Smooth muscle cell of bladder (primary cell): ENCODE measurements at places on chromosomes 2 and 18. TPM values are rescaled to one million over a fixed set of nuclear protein-coding genes. Genes with fewer than 3 reads are reported as not detected.

Gene SCN2A
- total RNA-seq, result 0.43 and 3.0 TPM in 2 replicates

Gene TEX44
- not detected in 2 replicates for total RNA-seq

Gene ANXA4
- total RNA-seq, result 50.9 and 87.0 TPM in 2 replicates

Gene HDAC4
- 15.5 and 21.7 TPM in 2 replicates for total RNA-seq

Gene STPG4
- 0.28 and 0.37 TPM in 2 replicates for total RNA-seq

Gene CRYGD
- total RNA-seq, result not detected in 2 replicates

Gene FSIP2
- under 0.01 TPM in 2 replicates for total RNA-seq

Gene AKAIN1
- not detected in 2 replicates for total RNA-seq

Gene OXER1
- under 0.01 TPM in 1 of 2 replicates, not detected in the other for total RNA-seq

Gene KCTD1
- 6.5 and 6.7 TPM in 2 replicates for total RNA-seq

Gene WDR43
- total RNA-seq, result 59.4 and 81.8 TPM in 2 replicates

Gene GCFC2
- 7.5 and 10.1 TPM in 2 replicates for total RNA-seq

Gene KIAA2012
- under 0.01 and 0.28 TPM in 2 replicates for total RNA-seq

Gene OSBPL6
- total RNA-seq, result 1.1 and 1.4 TPM in 2 replicates

Gene DPP10
- not detected in 2 replicates for total RNA-seq

Gene KCNJ13
- total RNA-seq, result not detected in 2 replicates

Gene FAM161A
- 1.00 and 1.9 TPM in 2 replicates for total RNA-seq

Gene SERPINB10
- total RNA-seq, result not detected in 2 replicates
